ENCODE measurements at places on chromosomes 13 and 19.

- no peak for DNase-seq
Measured at GRCh38 chr13:65401315-65401714, 1828.8 kb downstream of the PCDH9 start.

DNA sequence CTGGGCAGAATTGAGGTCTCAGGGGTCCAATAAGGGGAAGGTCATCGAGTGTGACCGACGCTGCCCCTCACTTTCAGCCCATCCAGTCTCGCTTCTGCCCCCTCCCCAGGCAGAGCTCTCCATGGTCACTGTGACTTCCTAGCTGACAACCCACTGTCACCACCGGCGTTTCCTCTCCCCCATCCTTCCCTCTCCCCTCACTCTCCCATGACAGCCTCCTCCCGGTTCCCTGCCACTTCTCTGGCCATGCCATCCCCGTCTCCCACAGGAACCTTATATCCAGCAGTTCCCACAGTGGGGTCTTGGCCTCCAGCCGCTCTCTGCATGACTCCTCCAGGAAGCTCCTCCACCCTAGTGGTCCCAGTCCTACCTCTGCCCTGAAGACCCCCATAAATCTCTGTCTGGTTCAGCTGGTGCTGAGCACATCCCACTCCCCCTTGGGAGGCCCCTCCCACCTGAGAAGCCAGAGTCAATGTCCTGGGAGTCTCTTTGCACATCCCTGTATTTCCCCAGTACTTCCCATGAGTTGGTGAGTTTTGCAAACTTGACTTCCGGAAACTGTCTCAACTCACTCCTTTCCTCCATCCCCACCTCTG, 24.7 kb upstream of the CD33 start:
- no peak for DNase-seq

DNA sequence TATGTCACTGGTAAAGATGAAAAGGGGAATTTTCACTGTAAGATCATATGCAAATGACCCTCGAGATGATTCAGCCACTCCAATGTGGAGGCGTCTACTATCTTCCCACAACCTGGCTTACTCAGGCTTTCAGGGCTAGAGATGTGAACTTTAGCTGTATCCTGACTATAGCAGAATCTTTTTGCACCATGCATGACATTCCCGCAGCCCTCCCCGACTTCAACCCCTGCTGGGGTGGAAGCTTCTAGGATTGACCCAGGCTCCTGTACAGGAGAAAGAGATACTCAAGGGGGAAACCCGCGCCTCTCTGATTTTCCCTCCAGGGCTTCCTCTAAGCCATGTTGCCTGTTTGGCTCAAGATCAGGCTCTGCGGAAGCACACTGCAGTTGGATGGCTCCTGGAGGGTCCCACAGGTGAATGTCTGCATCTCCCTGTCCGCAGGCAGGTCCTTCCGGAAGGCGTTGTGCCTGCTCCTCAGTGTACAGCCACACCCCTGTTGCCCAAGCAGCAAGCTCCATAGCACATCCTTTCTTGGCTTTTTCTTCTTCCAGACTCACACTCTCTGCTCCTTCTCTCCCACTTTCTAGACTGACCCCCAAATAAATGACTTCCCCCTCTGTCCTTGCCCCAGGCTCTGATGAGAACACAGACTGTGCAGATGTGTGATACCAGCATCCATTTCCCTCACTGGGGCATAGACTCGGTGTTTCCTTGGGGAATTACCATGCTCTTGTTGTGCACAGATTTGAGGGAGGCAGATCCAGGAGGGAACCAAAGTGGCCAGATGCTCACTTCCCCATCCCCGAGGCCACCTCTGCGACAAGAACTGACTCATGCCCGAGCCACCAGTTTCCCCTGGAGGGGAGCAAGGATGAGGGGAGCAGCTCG, 29.1 kb upstream of the POP4 start:
- DNase-seq = no peak

- no peak for DNase-seq
Measured at GRCh38 chr19:17543986-17544385, 11.5 kb upstream of the COLGALT1 start.

GRCh38 chr19:57210381-57210780, 19.1 kb downstream of the ZNF264 start:
- no peak for DNase-seq

- peak; percentile 46 for DNase-seq
Measured at GRCh38 chr19:29671393-29672160, 6.3 kb downstream of the PLEKHF1 start.

- peak; percentile 30 for DNase-seq
Measured at GRCh38 chr19:49019242-49019932, 2.5 kb upstream of the LHB start.

GRCh38 chr19:56124578-56124977, 3.5 kb upstream of the ZNF787 start:
- no peak for DNase-seq

DNA sequence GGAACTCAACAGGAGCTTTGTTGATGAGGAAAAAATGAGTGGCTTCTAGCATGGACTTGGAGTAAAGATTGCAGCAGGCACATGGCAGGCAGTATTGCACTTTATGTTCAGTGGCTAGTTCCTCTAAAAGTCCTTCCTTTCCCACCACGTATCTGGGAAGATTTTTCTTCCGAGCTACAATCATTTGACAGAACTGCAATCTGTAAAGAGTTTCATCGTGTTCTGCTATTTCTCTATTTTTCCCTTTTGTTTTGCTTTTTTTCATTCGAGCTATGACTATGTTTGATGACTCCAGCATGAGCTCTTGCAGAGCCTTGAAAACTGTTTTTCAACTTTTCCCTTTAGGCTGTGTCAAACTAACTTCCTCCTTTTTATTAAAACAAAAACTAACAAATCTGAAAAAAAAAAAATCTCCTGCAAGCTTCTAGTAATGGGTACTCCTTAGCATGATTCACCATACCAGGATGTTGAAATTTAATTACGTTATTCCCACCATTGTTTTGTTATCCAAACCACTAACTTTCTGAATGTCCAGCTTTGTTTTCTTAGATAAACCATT, 12.3 kb downstream of the CLDN10 start:
- DNase-seq = peak; percentile 10

DNA sequence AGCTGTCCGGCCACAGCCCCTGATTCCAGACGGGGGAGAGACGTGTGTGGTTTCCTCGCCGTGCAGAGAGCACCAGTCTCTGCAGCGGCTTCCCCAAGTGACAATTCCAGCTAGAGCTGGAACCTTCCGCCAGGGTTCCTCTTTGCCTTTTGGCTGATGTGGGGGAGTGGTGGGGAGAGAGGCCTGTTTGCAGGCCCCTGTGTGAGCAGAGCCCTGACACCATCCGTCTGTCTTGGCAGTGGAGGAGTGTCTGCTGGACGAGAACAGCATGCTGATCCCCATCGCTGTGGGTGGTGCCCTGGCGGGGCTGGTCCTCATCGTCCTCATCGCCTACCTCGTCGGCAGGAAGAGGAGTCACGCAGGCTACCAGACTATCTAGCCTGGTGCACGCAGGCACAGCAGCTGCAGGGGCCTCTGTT, 25.0 kb downstream of the LAMP1 start:
- no peak for DNase-seq

DNA sequence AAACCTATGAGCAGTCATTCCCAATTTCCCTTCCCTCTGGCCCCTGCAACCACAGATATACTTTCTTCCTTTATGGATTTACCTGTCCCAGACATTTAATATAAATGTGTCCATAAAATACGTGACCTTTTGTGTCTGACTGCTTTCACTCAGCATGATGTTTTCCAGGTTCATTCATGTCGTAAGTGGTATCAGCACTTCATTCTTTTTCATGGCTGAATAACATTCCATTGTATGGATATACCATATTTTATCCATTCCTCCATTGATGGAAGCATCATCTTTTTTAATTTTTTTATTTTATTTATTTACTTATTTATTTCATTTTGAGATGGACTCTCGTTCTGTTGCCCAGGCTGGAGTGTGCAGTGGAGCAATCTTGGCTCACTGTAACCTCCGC, 8.0 kb upstream of the PPP6R1 start:
- no peak for DNase-seq

- DNase-seq = no peak
Measured at GRCh38 chr19:14113762-14114414, 3.7 kb downstream of the PRKACA start.

- DNase-seq = no peak
Measured at GRCh38 chr13:48402325-48402932, 10.5 kb downstream of the LPAR6 start.

- DNase-seq = no peak
Measured at GRCh38 chr13:60028021-60028420, 135.7 kb downstream of the DIAPH3 start.

- peak; percentile 87 for DNase-seq
Measured at GRCh38 chr19:55519451-55520311, 17.3 kb downstream of the SBK2 start.

- no peak for DNase-seq
Measured at GRCh38 chr19:45352914-45353796, 12.6 kb downstream of the KLC3 start.

DNA sequence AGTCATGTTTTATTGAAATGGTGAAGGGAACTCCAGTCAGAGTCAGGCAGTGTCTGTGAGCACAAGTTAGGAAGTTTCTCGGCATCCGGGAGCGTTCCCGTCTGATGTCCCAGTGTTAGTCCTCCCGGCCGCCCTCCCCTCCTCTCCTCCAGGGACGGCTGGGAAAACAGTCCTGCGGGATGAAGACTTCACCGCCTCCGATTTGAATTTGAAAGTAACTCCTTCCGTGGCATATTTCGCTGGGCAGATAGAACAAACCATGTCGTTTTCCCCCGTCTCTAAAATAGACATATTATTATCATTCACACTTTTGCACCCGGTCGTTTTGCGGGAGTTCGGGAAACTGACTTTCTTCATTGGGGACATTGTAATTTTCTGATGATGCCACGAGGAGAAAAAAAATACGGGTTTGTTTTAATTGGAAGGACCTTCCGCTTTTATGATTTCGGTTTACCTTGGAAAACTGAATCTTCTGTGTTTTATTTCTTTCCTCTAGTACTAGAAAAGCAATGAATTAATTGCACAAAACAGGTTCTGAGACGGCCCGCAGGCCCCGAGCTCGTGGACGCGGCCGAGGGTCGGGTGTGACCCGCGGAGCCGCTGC, 76.6 kb downstream of the ZIC5 start:
- peak; percentile 4 for DNase-seq
